ENCODE measurements at places on chromosomes 5 and 9. TPM values are rescaled to one million over a fixed set of nuclear protein-coding genes. Genes with fewer than 3 reads are reported as not detected.

Gene NTNG2
- 43.7 TPM for total RNA-seq

Gene CDK5RAP2
- total RNA-seq = 53.2 TPM

- no peak for DNase-seq
Observed at GRCh38 chr5:45601424-45601823, 94.8 kb downstream of the HCN1 start.

GRCh38 chr5:159230657-159231056 is 21.3 kb upstream of the RNF145 start:
- DNase-seq = no peak

Gene SOWAHA
- 0.12 TPM for total RNA-seq

GRCh38 chr9:125586172-125586511 is 120.9 kb downstream of the MAPKAP1 start:
- DNase-seq = no peak

DNA sequence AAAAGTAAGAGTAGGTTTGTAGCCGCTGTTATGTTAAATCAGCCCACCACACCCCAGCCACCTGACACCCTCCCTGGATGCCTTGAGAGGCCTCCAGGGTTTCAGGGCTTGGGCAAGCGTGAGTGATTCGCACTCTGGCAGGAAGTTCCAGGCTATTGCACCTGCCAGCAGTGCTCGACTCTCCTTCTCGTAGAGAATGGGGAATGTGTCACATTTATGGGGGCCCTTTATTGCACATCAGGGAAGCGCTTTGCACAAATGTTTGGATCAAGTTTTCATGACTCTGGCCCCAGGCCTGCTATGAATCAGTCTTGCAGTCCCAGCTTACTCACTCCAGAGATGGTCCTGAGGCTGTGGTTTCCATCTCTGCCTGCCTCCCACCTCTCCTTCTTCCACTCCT is 66.1 kb upstream of the ADRA1B start:
- DNase-seq = no peak

Gene PTGS1
- total RNA-seq = 0.39 TPM

Gene SARDH
- 2.0 TPM for total RNA-seq

Gene SLC6A18
- not detected for total RNA-seq

DNA sequence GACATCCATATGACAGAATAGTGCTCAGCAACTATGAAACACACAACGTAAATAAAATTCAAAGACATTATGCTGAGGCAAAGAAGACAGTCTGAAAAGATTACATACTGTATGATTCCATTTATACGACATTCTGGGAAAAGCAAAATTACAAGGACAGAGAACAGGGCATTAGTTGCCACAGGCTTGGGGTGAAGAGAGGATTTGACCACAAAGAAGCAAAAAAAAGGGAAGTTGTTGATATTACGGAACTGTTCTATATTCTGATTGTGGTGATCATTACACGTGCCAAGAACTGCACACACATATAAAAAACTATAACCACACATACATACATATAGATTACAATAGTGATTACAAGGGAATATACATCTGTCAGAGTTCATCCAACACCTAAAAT is 24.1 kb downstream of the CDK5RAP2 start:
- no peak for DNase-seq

GRCh38 chr5:58459146-58460001 is 512 bp downstream of the PLK2 start:
- peak; percentile 50 for DNase-seq

Gene SOX30
- total RNA-seq = not detected

- DNase-seq = no peak
Observed at GRCh38 chr9:35267710-35268109, 105.9 kb downstream of the UNC13B start.

- peak; percentile 49 for DNase-seq
Observed at GRCh38 chr5:31855134-31856040, 216.5 kb downstream of the PDZD2 start.

- DNase-seq = no peak
Observed at GRCh38 chr5:43769571-43770355, 166.8 kb downstream of the NNT start.

DNA sequence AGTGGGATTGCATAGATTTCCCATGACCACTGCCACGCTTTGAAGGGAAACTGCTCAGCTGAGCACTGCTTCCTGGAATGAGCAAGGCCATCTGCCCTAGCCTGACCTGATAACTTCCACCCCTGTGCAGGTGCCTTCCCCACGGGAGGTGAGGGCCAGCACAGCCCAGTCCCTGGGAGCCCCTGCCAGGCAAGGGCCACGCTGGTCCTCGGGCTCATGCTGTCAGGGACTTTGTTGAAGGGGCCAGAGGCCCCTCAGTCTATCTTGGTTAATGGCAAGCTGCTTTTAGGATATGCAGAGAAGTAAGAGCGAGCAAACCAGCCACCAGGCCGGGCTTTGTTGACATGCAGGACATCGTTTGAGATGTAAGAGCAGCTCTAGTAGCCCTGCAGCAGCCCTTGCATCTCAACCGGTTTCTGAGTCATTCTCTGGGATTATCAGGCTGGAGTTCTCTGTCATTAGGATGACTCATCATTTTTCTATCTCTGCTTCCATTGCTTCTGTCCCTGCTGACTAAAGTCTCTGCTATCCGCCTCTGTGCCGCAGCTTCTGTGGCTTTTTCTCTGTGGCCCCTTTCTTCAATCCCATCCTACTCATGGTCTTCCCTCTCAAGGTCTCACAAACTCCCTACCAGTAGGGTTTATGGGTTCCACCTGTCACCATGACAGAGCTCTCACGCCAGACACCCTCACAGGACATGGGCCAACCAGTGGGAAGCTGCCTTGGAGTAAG is 30.6 kb upstream of the IQGAP2 start:
- no peak for DNase-seq

Gene CLIC3
- not detected for total RNA-seq

Gene CDC20B
- total RNA-seq = 0.34 TPM

GRCh38 chr5:41778410-41778809 is 91.8 kb downstream of the OXCT1 start:
- DNase-seq = no peak

GRCh38 chr5:150114102-150114641 is 27.8 kb upstream of the CSF1R start:
- DNase-seq = no peak

DNA sequence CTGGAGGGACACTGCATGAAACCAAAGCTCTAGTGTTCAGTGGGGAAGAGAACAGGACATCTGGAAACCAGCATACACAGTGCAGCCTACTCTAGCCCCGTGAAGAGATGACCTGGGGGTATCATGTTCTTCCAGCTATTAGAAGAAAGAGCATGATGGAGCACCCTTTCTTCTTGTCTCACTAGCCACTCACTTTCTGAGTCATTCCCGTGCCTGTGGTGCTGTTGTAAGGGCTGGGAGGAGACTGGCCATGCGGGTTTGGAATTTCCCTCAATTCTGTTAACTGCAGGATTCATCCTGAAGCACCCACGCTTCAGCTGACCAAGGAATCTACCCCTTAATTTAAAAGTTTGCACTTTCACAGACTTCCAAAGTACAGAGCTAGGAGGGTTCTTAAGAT is 137.0 kb downstream of the COL23A1 start:
- no peak for DNase-seq

Gene ANXA1
- total RNA-seq = not detected

DNA sequence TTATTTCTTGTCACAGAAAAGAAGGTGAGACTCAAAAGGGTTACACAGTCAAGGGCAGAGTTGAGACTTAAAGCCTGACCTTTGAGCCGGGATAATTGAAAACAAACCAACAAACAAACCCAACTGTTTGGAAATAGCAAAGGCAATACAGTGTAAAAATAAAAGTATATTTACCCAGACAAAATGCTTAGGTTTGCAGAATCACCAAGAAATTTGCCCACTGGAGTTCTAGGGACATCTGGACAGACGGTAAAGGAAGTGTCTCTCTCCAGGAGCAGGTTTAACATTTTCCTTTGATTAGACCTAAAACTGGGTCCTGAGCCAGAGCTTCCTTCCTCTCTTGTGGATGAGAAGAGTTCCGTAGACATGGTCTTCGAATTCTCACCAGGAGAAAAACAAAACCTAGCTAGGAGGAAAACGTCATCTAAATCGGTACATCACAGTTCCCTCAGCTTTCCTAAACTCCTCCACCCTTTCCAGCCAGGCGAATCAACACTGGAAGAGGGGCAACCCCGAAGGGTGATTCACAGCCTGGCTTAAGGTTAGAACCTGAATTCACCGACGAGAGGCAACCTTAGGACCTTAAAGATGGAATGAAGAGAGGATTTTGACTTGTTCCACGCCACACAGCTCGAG is 673 bp downstream of the CDC25C start:
- DNase-seq = no peak

DNA sequence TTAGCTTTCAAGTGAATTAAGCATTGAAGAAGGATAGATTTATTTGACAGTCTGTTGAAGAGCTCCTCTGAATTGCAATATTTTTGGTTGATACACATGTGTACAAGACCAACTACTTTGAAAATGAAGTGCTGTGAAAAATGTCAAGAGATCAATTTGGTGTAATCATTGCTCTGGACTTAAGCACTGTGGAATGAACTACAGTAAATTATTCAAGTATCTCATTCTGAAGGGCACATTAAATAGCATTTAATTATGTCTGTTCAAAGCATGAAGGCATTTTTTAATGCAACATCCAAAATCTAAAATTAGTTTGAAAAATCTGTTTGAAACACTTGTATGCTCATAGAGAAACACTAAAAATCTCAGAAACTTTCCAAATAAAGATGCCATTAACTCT is 107.5 kb downstream of the CDH18 start:
- no peak for DNase-seq

Gene CKMT2
- total RNA-seq = 0.81 TPM

- peak; percentile 27 for DNase-seq
Observed at GRCh38 chr5:75363111-75363510, 26.1 kb downstream of the HMGCR start.

DNA sequence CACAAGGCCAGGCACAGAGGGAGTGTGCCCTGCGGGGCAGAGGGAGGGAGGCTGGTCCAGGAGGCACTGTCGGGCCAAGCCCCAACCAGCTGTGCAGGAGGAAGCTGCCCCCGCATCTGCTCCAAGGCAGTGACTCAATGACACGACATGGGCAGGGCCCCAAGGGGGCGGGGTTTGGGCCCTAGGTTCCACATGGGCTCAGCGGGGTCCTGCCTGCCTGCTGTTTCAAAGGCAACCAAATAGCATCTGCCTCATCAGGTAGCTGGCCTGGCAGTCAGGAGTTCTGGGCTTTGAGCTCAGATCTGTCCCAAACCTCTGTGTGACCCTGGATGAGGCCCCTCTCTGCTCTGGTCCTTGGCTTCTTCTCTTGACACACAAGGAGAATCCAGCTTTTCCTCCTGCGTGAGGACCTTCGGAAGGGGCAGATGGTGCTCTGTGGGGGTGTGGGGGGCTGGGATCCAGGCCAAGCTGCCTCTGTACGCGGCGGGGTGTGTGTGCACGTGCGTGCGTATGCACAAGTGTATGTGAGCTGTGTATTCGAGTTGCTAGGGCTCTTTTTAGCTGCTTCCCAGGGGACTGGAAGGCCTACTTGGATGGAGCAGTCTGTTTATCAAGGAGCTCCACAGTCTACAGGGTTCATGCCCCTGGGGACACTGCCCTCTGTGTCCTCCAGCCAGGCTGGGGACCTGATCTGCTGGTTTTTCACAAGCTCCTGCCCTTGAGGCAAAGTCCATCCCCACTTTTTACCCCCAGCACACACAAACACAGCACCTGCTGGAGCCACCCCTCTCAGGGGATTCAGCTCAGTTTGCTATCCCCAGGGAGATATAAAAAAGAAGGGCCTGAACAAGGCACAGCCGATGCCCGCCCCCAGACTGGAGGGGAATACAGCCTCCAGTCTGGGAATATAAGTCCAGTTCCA is 138.9 kb downstream of the RGS3 start:
- peak; percentile 59 for DNase-seq

- DNase-seq = no peak
Observed at GRCh38 chr5:95486191-95486590, 68.6 kb downstream of the SKIC3 start.

DNA sequence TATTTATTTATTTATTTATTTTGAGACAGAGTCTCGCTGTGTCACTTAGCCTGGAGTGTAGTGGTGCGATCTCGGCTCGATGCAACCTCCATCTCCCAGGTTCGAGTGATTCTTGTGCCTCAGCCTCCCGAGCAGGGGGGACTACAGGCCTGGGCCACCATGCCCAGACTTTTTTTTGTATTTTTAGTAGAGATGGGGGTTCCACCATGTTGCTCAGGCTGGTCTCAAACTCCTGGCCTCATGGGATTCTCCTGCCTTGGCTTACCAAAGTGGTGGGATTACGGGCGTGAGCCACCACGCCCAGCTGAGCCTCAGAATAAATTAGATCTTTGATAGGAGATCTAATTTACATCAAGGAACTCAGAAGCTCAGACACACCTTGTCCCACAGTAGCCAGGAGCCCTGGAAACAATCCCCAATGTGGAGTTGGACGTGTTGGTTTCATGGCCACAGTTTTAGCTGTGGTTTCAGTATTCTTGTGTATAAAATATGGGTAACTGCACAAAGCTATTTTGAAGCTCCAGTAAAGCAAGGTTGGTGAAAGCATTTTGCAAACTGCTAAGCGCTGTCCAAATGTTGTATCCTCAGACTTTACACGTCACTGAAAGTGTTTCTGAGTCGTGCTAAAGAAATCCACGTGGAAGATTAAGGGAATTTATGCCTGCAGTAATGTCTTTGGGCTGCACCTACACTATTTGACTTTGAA is 3.0 kb upstream of the HNRNPAB start:
- DNase-seq = no peak

Gene IL3
- total RNA-seq = not detected

DNA sequence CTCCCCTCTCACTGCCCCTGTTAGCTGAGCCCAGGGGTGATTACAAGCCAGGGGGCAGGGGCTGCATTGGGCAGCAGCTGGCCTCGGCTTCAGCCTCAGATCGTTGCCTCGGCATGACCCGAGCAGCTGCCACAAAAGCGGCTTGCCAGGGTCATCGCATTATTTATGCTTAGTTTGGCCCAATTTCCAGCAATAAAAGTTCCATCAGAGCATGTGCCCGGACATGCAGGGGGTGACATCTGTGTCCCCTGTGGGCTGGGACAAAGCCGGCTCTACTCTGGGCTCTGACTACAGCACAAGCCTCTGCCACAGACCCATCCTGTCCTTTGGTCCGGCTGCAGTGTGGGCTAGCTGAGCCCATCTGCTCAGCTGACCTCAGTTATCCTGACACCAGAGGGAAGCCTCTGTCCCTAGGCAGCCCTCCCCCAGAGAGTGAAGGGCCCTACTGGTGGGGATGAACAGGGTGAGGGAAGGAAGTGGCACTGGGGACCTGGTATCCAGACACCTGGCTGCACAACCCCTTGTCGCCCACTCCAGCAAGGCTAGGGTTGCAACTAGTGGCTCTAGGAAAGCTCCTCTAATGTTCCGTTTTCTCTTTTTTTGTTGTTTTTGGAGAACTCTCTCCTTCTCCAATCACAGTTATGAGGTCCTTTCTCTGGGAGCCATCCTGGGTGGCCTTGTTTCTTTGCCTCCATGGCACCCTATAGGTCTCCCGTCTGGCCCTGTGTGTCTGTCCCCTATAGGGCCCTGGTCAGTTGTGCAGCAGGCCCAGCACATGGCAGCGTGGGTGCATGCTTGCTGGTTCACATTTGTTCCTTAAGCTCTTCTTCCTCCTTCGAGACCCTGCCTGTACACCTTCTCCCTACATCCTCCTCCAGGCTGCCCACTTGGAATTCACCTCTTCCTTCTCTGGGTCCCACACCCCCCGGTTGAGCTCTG is 13.3 kb upstream of the GADD45G start:
- peak; percentile 39 for DNase-seq

Gene NR6A1
- 51.0 TPM for total RNA-seq

- no peak for DNase-seq
Observed at GRCh38 chr9:88936668-88937067, 54.6 kb upstream of the S1PR3 start.

GRCh38 chr5:146078566-146078965 is 26.8 kb downstream of the PLAC8L1 start:
- DNase-seq = no peak

Measured in glutamatergic neuron (in vitro differentiated cells).